Retina (tissue), 1 donor: ENCODE measurements at places on chromosomes 11 and 22.
A peak's percentile ranks its signal among the peaks of the same experiment; 100 is the strongest.

DNA sequence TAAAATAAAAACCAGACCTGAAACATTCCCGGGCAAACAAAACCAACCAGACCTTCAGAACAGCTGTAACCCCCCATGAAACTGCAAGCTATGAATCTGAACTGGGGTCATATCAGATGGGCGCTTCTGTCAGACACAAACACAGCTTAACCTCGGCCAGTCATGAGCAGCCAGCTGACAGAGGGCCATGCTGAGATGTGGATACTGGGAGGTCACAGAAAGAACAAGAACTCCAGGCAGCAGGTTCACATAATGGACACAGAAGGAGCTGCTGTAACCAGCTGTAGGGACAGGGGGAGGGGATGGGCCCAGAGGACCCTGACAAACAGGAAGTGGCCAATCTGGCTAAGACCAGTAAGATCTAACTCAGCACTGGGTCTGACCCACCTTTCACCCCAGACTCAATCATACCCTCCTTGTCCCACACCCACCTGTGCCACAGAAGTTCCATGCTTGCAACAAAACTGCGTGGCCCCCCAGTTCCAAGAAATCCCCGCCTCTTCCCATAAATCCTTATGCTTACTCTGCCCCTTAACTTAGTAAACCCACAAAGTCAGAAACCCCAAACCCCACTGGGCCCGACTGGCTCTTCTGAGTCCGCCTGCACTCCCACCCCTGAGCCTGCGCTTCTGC lies 4.0 kb downstream of the APOL4 start:
- peak; percentile 73 for DNase-seq

DNA sequence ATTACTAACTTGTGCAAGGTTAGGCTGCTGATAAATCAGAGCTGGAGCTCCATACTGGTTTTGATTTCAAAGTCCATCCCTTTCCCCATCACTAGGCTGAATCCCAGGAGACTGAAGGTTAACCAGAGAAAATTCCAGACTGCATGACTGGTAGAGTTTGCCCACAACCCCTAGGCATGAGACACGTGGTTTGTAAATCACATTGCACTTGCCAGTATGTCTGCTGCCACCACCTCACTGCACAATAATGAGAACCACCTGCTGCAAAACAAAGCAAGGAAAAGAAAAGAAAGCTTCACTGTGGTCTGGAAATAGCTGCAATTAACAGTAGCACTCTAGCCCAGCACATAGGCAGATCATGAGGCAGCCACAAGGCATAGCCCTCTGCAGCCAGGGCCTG lies 67.6 kb upstream of the NTM start:
- no peak for DNase-seq

- DNase-seq = no peak
Measured at GRCh38 chr11:30921811-30922210, 335.7 kb upstream of the MPPED2 start.

- no peak for DNase-seq
Measured at GRCh38 chr11:91296629-91297028, 928.0 kb upstream of the FAT3 start.

GRCh38 chr11:62393735-62394134 lies 25.1 kb upstream of the SCGB1A1 start:
- no peak for DNase-seq
